Nucleus accumbens (tissue), 56 donors: ENCODE measurements at places on chromosomes 6 and 20.

DNA sequence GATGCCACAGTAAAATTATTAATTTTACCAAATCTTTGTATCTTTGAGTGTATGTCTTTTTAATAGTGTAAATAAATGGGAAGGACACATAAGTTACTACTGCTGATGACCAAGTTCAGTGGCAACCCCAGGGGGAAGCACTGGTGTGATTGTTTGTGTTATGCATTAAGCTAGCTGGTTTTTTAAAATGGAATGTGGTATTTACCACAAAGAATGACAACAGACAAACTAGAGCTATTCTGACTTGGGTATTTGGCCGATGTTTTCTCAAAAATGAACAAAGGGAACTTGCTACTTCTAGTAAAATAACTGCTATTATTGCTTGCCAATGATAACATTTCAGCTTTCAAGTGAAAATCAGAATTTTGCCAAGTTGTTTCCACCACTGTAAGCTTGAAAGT is 2.9 kb downstream of the FNDC1 start:
- DNase-seq, result no peak

GRCh38 chr6:41707565-41708200 is 27.7 kb downstream of the TFEB start:
- no peak for DNase-seq

GRCh38 chr6:134840086-134840867 is 109.6 kb downstream of the ALDH8A1 start:
- DNase-seq, result no peak

- DNase-seq, result no peak
These were observed 46.0 kb upstream of the DOK5 start for GRCh38 chr20:54429364-54429763.

DNA sequence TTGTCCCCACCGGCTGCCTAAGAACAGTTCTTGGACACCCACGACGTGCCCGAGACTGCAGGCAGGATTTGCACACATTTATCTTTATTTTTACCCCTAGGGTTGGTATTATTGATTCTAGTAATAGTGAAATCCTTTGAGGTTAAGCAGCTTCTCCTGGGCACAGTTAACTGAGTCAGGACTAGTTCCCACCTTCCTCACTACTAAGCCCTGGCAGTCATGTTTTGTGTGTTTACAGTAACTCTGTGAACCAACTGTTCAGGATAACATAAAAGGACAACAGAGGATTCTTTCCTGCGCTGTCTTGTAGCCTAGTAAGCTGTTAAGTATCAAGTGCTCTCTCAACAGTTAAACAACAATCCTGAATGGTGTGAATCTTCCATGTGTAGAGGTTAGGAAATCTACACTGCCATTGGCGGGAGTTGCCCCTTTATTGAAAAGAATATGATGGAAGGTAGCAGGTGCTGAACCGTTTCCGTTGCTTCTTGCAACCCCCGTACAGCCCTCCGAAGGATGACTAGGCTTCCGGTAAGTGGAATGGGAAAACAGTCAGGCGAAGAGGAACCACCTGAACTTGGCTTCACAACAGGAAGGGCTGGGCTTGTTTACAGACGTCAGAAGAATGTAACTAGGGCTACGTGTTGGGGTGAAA is 979 bp upstream of the SOD2 start:
- no peak for DNase-seq

- DNase-seq, result no peak
These were observed 30.5 kb upstream of the RHAG start for GRCh38 chr6:49666930-49667757.

DNA sequence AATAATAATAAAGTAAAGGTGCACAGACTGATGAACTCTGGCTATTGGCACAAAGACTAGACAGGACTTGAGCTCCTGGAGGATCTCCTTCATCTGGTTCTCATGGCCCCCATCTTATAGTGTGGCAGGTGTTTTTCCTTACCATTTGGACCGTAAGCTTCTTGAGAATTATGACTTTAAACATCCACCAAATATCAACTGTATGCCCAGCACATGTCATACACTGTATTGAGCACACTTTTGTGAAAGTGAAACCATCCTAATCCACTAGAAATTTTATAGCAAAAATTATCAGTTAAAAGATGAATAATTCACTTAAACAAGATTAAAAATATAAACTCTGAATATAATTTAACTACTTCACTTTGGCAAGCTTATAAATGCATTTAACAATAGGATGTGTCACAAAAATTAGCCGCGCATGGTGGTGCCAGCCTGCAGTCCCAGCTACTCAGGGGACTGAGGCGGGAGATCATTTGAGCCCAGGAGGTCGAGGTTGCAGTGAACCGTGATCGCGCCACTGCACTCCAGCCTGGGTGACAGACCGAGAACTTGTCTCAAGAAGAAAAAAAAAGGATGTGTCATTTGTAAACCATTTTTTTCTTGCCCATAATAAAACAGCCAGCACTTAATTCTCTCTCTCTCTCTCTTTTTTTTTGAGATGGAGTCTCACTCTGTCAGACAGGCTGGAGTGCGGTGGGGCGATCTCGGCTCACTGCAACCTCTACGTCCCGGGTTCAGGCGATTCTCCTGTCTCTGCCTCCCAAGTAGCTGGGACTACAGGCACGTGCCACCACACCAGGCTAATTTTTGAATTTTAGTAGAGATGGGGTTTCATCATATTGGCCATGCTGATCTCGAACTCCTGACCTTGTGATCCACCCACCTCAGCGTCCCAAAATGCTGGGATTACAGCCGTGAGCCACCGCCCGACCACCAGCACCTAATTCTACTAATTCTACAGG is 9.1 kb downstream of the HIVEP2 start:
- DNase-seq, result no peak

GRCh38 chr20:5642155-5642981 is 107.8 kb upstream of the SHLD1 start:
- DNase-seq, result no peak

DNA sequence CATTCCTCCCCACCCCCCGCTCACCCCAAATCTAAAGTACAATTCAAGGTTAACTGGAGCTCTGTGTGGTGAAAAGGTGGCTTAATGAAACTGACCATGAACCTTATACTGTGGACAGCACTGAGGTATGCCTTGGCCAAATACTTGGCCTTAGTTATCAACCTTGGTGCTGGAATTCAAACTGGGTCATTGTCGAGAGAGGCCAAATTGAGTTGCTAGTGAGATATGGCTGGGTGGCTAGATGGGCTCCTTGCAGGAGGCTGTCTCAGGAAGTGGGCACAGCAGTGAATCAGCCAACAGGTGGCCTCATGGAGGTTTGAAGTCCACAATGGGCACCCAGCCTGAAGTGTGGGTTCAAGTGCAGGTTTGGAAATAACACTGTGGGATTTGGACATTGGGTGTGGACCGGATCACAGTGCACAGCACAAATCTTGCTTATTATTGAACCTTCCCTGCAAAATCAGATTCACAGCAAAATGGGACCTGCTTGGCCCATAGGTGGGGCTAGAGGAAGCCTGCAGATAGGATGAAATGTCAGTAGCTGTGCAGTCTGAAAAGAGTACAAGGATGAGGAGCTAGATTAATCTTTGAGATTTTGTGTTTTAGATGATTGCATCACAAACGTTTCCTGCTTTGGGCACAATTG is 5.6 kb upstream of the BTBD3 start:
- DNase-seq, result peak; percentile 14

DNA sequence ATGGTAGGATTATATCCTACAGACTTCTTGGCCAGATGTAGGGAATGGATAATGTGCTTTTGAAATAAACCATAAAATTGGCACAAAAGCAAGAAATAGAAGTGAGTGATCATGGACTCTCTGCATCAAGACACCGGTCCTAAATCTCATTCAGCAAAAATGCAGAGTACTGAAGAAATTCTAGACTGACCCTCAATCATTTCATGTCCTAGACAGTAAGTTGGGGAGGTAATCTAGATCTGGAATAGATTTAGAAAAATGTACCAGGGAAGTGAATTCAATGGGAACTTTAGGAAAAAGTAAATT is 69.7 kb upstream of the ADTRP start:
- no peak for DNase-seq

DNA sequence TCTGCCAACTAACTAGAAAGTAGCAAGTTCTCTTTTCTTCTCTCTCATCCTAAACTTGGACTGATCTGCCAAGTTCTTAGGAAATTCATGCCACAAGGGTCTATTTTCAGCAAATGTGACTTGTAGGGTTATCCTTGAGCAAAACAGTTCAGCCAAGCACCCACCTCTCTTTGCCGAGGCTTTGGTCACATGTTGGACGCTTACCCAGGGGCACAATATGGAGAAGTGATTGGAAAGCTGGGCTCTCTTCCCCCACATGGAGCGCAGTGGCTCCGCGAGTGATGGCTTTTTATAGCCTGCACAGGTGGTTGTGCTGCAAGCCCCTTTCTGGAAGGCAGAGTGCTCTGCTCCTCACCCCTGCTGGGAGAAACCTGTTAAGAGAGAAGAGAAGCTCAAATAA is 47.7 kb upstream of the FNDC1 start:
- no peak for DNase-seq

- DNase-seq, result no peak
These were observed 15.2 kb downstream of the RAB44 start for GRCh38 chr6:36712816-36713215.
